ENCODE measurements at places on chromosomes 6 and 20.

- peak; percentile 51 for DNase-seq
These were observed 105.0 kb downstream of the PREX1 start for GRCh38 chr20:48722737-48723191.

GRCh38 chr20:24382743-24383142 is 86.7 kb upstream of the SYNDIG1 start:
- DNase-seq = no peak

GRCh38 chr6:79391480-79391879 is 145.8 kb downstream of the LCA5 start:
- DNase-seq = no peak

DNA sequence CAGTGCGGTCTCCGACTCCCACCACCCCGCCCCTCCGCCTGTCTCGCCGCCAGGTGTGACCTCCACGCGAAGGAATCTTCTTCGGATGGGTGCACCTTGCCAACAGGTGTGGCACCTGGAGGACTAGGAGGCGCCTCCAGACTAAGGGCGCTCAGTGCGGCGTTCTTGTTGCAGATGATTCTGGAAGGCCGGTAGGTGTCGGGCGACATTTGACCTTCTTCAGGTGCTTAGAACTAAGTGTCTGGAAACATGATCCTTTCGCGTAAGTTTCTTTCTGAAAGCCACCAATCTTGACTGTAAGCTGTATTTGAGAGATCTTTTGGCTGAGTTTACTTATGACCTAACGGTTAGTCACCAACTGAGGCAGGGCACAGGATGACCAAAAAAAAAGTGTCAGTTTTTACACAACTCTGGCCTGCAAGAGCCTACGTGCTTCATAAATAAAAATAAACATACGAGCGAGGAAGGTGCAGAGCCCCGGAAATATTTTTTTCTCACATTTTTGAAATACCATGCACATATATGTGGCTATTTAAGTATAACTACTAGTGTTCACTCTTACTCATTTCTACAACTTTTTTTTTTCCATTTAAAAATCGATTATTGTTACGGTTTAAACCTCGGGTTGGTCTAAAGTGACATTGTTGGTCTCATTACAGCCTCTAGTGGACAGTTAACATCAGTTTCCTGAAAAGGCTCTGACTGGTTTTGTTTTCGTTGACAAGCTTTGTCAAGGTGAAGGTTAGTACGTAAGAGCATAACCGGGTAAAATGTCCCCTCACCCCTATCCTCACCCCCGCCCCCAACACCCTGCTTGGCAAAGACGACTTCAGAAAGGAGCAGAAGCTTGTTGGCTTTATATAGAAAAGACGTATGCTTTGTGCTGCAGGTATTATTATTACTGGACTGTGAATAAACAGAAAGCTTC is 1.6 kb upstream of the ATXN1 start:
- peak; percentile 79 for DNase-seq

DNA sequence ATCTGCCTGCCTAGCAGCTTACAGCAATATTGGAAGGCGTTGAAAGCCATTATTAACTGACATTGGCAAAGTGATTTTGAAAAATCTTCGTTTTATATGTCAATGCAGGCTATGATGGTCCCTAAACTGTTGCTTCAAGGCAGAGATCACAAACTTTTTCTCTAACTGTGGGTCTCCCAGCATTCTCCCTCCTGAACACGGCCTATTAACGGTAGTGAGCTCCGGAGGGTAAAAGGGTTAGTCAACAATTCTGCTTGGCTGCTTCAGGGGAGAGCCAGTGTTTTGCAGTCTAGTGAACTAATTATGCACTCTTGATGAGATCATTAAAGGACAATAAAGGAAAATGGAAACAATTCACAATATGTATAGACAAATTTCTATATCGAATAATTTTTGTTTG is 261.8 kb upstream of the QKI start:
- DNase-seq = no peak

DNA sequence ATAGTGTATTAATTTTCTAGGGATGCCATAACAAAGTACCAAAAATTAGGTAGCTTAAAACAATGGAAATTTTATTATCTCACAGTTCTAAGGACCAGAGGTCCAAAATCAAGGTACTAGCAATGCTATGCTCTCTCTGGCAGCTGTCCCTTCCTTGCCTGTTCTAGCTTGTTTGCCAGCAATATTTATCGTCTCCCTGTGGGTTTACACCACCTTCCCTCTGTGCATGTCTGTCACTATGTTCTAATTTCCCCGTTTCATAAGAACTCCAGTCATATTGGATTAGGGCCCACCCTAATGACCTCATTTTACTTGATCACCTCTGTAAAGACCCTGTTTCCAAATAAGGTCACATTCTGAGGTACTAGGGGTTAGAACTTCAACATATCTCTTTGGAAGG is 217.2 kb downstream of the IBTK start:
- no peak for DNase-seq

DNA sequence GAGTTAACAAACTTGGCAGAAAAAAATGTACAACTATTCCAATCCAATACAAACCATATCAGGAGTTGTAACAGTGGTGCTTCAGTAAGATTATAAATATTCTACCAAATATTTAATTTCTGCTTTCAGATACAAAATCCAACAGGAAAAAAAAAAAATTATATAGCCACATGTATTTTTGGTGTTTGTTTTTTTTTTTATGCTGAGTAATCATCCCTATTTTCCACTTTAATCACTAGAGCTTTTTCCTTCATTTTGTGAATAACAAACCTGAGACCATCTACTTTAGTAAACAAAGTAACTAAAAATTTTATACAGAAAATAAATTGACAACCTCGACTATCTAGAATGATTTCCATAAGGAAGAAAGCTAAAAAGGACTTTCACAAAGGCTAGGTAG is 36.2 kb downstream of the MMS22L start:
- no peak for DNase-seq
